ENCODE measurements at places on chromosomes 3 and 15. TPM values are rescaled to one million over a fixed set of nuclear protein-coding genes. Genes with fewer than 3 reads are reported as not detected.

DNA sequence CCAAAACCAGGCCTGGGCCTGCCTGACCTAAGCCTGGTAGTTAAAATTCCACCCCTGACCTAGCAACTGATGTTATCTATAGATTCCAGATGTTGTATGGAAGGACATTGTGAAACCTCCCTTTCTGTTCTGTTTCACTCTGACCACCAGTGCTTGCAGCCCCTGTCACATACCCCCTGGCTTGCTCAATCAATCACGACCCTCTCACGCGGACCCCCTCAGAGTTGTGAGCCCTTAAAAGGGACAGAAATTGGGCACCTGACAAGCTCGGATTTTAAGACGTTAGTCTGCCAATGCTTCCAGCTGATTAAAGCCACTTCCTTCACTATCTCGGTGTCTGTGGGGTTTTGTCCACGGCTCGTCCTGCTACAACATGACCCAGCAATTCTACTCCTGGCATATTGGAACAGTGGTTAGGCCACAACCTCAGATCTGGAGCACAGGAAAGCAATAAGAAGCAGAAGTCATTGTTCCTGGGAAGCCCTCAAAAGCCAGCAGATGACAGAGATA is 36.7 kb upstream of the LHFPL4 start:
- H3K4me3 ChIP-seq = no peak overlapping the region
- no peak for DNase-seq
- H3K36me3 ChIP-seq = no peaks in the 10 kb centered on the region
- no peak overlapping the region for H3K27ac ChIP-seq
- no peaks in the 10 kb centered on the region for H3K4me1 ChIP-seq

DNA sequence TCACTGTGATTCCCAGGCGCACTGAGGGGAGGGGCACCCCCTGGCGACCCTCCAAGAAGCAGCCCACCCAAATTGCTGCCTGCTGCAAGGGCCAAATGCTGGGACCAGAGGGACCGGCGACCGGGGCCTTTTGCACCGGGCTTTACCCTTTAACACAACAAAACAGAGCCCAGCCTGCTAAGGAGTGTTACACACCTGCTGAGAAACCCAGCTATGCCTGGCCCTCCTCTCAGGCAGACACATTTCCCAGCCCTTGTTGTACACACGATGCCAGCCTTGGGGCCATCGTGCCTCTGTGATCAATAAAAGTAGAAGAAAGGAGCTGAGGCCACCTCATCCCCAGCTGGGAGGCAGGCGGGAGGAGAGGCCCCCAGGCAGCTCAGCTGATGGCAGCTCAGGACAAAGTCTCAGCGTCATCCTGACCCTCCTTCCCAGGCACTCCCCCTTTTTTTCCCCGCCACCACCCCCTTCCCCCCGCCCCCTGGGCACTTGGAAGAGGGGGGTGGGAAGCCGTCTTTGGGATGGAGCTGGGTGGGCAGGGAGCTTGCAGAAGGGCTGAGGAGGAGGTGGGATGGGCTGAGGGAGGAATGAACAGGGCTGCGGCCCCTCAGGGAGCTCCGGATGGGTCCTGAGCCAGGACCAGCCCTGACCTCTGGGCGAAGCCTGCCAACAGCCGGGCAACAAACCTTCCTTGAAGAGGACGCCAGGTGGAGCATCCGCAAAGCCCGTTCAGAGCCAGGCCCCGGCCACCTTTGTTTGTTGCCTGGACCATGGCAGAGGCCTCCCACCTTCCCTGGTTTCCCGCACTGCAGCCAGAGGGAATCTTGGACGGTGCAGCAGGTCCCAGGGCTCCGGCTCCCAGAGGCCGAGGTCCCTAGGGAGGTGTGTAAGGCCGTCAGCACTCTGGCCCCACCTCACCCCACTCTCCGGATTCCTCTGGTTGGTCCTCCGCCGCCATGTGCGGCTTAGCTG is 45.9 kb upstream of the SEC61A1 start:
- no peaks in the 10 kb centered on the region for H3K36me3 ChIP-seq
- no peaks in the 10 kb centered on the region for H3K27me3 ChIP-seq
- no peak overlapping the region for H3K4me3 ChIP-seq
- no peak overlapping the region for H3K27ac ChIP-seq

GRCh38 chr3:141860766-141861513 is 15.5 kb upstream of the ATP1B3 start:
- H3K4me3 ChIP-seq = no peak overlapping the region
- no peaks in the 10 kb centered on the region for H3K36me3 ChIP-seq
- H3K27ac ChIP-seq = peak overlapping the region; percentile 70
- H3K4me1 ChIP-seq = peaks cover 17% of the 10 kb centered on the region
- no peaks in the 10 kb centered on the region for H3K27me3 ChIP-seq
- DNase-seq = no peak

- H3K4me3 ChIP-seq = no peak overlapping the region
- no peak for DNase-seq
These were observed 156.8 kb upstream of the UBE2E1 start for GRCh38 chr3:23648996-23649395.

GRCh38 chr15:51649659-51650521 is 27.3 kb upstream of the DMXL2 start:
- no peak overlapping the region for H3K27ac ChIP-seq
- no peaks in the 10 kb centered on the region for H3K27me3 ChIP-seq
- no peak overlapping the region for H3K4me3 ChIP-seq

DNA sequence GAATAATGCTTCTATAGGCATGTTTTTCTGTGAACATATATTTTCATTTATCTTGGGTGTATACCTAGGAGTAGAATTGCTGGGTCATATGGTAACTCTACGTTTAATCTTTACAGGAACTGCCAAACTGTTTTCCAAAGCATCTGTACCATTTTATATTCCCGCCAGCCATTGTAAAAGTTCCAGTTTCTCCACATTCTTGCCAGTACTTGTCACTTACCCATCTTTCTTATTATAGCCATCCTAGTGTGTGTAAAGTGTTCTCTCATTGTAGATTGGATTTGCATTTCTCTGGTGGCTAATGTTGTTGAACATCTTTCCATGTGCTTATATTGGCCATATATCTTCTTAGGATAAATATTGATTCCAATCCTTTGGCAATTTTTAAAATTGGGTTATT is 31.2 kb upstream of the CFAP20DC start:
- DNase-seq = no peak
- H3K27ac ChIP-seq = no peak overlapping the region
- no peaks in the 10 kb centered on the region for H3K36me3 ChIP-seq
- no peaks in the 10 kb centered on the region for H3K4me1 ChIP-seq
- H3K4me3 ChIP-seq = no peak overlapping the region

DNA sequence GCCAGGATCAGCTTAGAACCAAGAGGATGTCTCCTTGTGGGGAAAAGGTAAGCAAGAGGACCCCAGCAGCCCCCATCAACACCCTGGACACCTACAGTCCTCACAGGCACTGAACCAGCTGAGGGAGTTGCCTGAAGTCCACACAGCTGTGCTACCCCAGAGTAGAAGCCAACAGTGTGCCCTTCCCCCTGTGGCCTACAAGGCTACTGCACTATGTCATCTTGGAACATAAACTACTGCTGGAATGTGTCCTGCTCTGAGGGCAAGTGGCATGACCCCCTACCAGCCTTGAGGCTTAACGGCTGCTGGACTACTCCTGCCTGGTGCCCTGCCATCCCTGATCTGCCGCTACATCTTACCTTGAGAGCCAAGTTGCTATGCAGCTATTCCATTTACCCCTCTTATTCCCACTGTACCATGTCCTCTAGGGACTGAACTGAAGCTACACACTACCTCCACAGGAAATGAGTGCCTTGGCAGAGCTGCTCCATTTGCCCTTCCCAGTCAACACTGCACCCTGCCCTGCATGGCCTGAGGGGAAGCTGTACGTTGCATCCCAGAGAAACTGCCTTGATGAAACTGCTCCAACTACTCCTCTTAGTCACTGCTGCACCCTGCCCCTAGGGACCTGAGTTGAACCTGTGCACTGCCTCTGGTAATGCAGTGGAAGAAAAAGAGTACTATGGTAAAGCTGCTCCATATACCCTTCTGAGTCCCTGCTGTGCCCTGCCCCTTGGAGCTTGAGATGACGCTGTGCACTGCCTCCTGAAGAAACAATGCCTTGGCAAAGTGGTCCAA is 40.2 kb upstream of the ATP13A5 start:
- no peak overlapping the region for H3K4me3 ChIP-seq
- H3K4me1 ChIP-seq = no peaks in the 10 kb centered on the region
- DNase-seq = no peak
- H3K27me3 ChIP-seq = no peaks in the 10 kb centered on the region

DNA sequence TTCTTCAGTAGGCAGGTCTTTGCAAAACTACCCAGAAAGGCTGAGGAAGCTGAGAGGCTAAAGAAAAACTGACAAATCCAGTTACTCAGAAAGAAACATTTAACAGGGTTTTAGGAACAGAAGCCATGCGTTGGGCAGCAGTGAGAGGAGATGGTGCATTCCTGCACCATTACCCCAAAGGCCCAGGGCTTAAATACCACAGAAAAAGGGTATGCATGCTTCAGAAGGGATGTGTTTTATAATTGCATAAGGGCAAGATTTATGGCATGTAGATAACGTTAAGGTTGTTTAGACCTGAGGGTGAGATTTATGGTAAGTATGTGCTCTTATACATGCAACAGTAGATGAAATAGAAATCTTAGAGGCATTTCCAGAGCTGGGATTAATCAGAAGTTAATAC is 10.0 kb downstream of the C3orf52 start:
- H3K27ac ChIP-seq = no peak overlapping the region
- DNase-seq = no peak

DNA sequence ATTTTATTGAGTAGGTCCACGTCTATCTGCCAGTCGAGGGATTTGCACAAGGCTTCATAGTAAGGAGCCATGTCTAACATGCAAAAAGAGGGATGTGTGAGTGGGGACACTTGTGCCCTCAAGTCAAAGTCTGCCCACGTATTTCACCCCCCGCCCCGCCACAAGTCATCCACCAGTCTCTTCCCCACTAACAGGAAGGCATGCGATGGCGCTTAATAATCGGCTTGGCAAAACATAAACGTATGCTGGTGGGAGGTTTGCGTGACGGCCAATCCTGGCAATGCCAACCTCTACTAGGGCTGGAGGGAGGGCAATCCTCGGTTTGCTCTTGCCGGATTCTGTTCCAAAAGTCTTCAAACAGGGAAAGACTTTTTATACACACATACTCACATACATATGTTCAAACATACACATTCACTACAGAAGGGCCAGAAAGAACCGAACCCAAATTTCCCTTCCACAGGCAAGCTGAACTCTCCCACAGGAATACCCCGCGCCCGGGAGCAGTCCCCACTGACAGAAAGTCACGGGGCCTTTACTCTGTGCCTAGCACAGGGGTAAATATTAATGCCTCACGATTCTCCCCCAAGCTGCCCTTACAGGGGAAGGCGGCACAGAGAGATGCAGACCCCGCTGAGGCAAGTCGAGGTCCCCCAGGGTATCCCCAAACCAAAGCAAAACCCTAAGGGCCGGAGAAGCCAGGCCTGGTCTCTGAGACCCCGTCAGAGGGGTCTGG is 675 bp downstream of the PSMD6 start:
- no peak for DNase-seq
- no peaks in the 10 kb centered on the region for H3K27me3 ChIP-seq

GRCh38 chr3:127207727-127208482 is 15.0 kb downstream of the PRR23E start:
- no peak for DNase-seq
- no peak overlapping the region for H3K4me3 ChIP-seq
- H3K36me3 ChIP-seq = no peaks in the 10 kb centered on the region
- H3K27ac ChIP-seq = no peak overlapping the region
- H3K4me1 ChIP-seq = no peaks in the 10 kb centered on the region

- no peak overlapping the region for H3K27ac ChIP-seq
- DNase-seq = no peak
- H3K4me1 ChIP-seq = no peaks in the 10 kb centered on the region
These were observed 72.7 kb downstream of the RARB start for GRCh38 chr3:25500706-25501210.

- no peak overlapping the region for H3K27ac ChIP-seq
- no peaks in the 10 kb centered on the region for H3K36me3 ChIP-seq
- no peaks in the 10 kb centered on the region for H3K27me3 ChIP-seq
- no peak for DNase-seq
These were observed 291.6 kb upstream of the CFAP20DC start for GRCh38 chr3:59341459-59341858.

DNA sequence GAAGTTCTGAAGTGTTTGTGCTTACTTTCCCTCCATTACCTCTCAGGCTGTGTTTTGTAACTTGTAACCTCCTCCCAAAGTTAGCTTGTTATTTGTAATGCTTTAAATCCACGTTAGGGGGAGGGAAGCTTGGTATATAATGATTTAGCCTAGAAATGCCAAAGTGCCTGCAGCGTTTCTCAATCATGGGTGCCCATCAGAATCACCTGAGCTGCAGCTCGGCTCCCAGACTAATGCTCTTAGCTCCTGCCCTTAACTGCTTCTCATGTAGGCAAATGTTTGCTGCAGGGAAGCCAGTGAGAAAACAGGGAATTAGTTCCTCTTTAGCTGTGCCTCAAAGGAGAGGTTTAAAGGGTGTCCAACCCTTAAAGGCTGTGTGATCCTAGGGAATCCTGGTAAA is 219.2 kb upstream of the NAALADL2 start:
- H3K4me3 ChIP-seq = no peak overlapping the region
- H3K27ac ChIP-seq = no peak overlapping the region
- no peaks in the 10 kb centered on the region for H3K36me3 ChIP-seq

DNA sequence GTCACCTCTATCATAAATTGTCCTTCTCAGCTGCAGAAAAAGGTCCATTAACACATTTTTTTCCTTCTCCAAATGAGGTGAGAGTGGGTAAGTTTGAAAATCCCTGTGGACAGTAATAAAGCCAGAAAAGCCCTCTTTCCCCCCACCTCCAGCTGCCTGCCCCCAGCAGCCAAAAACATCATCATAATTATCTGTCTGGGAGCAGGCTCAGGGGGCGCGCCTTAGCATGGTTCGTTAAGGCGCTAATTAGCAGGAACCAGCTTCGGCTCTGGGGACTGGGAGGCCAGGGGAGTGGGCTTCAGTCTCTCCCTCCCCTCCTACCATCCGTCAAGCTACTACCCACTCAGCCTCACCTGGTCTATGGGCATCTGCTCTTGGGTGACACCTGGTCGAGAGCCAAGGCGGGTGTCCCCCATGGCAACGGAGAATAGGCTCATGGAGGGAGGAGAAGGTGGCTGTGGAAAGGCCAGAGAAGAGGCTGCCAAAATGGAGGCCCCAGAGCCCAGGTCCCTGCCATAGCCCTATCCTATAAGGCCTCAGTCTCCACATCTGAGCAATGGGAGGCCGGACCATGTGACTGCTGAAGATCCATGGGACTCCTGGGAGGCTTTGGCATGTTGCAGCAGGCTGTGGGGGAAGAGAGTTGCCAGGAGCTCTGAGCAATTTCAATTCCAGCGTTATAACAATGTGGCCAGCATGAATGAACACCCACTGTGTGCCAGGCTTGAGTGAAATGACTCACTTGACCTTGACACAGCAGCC is 140.1 kb upstream of the LINGO1 start:
- H3K4me3 ChIP-seq = no peak overlapping the region
- no peaks in the 10 kb centered on the region for H3K4me1 ChIP-seq
- H3K27me3 ChIP-seq = peaks cover 15% of the 10 kb centered on the region
- no peak overlapping the region for H3K27ac ChIP-seq

The CCDC54 gene
- total RNA-seq = not detected

The TUSC7 gene
- not detected for total RNA-seq

The GOLGA6A gene
- total RNA-seq = not detected

The GOLGA6L7 gene
- not detected for total RNA-seq

The IL5RA gene
- 0.59 TPM for total RNA-seq

The GRM2 gene
- total RNA-seq = 2.6 TPM

The RARB gene
- 22.6 TPM for total RNA-seq

The STAB1 gene
- total RNA-seq = 269 TPM

The SLC25A20 gene
- 39.3 TPM for total RNA-seq

The PIGBOS1 gene
- 13.5 TPM for total RNA-seq
